ENCODE measurements at places on chromosomes 2 and 18.

- no peak for DNase-seq
These were observed 349.5 kb downstream of the IRS1 start for GRCh38 chr2:226450141-226450540.

- no peak for DNase-seq
These were observed 70.9 kb downstream of the AFF3 start for GRCh38 chr2:100071335-100072043.

DNA sequence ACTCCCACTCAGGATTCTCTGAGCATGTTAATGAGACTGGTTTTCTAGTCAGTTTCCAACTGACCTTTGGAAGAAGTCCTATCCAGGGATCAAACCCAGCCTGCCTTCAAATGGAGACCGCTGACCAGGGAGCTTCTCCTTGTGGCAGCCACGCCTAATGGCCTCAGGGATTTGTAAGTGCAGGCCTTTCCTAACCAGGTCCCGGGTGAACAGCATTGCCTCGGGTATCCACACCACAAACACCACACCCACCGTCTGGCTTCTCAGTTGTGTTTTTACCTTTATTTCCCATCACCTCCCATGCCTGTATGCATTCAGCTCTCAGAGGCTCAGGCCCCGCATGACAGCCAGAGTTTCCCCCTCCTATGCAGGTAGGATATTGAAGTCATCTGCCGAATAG is 406.3 kb upstream of the HS6ST1 start:
- DNase-seq, result no peak

DNA sequence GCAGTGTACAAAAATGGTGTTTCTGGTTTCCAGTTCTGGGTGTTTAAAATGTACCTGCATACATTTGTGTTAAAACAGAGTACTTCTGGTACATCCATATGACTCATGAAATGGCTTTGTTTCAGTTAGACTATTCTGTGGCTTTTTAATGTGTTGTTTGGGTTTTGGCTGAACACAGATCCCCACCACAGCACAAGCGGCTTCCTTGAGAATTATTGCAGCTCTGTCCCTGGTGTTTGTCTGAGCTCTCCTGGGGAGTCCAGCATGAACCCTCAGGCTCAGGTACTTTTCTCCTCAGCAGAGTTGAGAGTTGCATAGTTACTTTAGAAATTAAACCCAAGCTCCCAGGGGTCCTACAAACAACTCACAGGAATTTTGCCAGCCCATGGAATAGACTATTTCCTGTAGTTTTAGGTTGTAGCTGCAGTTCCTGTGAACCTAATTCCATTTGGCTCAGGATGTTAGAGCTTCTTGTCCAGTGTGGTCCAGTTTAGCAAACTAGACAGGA is 64.8 kb upstream of the EML6 start:
- no peak for DNase-seq

GRCh38 chr2:173354073-173354581 is 545 bp upstream of the CDCA7 start:
- DNase-seq, result no peak

DNA sequence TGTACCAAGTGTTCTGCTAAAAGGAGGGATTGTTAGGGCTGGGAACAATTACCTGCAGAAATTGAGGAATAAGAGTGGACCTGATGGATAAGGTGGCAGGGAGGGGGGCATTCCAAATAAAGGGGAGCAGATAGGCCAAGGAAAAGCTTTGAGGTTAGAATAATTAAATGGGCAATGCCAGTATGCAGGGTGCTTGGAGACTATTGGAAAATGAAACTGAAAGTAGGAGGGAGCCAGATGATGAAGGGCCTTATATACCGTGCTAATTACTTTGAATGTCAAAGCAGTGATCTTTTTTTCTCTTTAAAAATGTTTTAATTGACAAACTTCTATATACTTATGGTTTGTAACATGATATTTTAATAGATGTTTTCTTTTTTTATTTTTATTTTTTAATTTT is 42.9 kb downstream of the MMADHC start:
- no peak for DNase-seq

- no peak for DNase-seq
These were observed 289.4 kb downstream of the CMPK2 start for GRCh38 chr2:6576302-6576701.

GRCh38 chr18:76386071-76386470 is 109.0 kb downstream of the ZNF516 start:
- DNase-seq, result no peak

- no peak for DNase-seq
These were observed 8.4 kb downstream of the CASP10 start for GRCh38 chr2:201191132-201191875.

GRCh38 chr2:121667618-121668017 is 18.4 kb upstream of the CLASP1 start:
- DNase-seq, result no peak

GRCh38 chr2:215847718-215848117 is 165.6 kb downstream of the MREG start:
- no peak for DNase-seq

DNA sequence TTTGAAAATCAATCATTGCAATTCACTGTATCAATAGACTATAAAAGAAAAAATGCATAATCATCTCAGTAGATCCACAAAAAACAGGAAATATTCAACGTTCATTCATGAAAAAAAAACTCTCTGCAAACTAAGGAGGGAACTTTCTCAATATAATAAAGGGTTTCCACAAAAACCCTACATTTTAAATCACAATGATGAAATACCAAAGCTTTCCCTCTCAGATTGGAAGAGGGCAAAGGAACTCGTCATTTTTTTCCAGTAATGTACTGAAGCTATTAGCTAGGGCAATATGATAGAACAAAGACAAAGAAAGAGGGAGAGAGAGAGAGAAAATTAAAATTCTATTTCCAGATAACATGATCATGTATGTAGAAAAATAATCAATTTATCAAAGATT is 167.1 kb upstream of the RBMS1 start:
- no peak for DNase-seq

DNA sequence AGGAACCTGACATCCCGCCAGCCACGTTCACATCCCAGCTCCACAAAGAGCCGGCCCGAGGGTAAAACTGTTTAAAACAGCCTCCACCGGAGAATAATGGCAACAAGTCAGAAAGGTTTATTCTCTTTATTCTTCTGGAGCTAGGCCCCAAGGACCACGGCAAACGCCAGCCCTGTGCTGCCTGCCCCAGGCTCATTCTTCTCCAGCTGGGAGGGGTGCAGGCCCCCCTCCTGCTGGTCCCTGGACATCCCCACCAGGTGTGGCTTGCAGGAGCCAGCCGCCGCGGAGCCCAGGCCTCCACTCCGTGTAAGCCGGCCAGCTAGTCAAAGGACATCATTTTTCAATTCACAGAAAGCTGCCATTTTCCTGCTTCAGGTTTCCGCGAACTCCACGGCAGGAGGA is 65.8 kb upstream of the SALL3 start:
- no peak for DNase-seq

DNA sequence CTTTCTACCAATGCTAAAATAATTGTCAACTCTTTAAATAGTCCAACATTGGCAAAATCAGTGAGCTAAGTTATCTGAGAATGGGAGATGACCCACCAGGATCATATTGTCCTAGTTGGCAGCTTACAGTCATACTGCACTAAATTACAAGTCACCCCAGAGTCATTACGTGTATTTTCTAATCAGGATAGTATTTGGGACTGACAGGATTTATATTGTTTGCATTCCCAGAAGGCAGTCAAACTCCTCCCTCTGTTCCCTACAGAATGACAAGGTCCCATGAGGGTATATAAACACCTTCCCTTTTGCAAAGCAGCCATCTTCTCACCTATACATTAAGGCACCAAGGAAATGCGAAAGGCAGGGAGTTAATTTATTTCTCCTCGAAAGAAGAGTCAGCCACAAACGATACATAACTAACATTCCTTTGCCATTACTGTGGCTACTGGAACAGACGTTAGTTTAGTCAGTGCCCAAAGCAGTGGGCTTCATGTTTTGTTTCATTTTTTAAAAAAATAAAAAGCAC is 125.3 kb downstream of the ANTXR1 start:
- no peak for DNase-seq

- DNase-seq, result no peak
These were observed 100.7 kb downstream of the SPIRE1 start for GRCh38 chr18:12556946-12557806.

DNA sequence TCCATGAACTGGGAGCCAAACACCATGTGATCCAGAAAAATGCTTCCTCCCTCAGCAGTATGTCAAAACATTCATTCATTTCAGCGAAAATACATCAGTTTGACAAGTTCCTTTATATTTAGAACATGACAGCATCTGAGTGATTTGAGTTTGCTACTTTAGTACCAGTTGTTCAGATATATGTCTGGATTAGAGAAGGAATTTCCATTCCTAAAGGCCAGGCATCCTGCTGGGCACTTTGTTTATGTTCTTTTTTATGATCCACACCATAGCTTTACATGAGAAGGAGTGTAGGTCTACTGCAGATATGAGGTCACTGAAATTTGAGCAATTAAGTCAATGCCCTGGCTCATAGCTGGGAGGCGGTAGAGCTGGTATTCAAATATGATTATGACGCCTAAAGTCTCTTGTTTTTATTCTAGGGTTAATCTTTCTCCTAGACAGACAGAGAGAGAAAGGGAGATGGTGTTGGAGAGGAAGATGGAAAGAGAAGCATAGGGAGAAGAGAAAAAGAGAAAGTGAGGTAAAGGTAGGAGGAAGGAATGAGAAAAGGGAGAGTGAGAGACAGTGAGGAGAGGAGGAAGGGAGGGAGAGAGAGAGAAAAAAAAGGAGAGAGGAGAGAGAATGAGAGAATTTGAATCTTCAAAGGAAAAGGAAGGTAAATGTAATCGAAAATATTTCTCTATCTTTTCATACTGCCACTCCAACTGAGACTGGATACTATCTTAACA is 839.5 kb upstream of the FANCL start:
- no peak for DNase-seq

DNA sequence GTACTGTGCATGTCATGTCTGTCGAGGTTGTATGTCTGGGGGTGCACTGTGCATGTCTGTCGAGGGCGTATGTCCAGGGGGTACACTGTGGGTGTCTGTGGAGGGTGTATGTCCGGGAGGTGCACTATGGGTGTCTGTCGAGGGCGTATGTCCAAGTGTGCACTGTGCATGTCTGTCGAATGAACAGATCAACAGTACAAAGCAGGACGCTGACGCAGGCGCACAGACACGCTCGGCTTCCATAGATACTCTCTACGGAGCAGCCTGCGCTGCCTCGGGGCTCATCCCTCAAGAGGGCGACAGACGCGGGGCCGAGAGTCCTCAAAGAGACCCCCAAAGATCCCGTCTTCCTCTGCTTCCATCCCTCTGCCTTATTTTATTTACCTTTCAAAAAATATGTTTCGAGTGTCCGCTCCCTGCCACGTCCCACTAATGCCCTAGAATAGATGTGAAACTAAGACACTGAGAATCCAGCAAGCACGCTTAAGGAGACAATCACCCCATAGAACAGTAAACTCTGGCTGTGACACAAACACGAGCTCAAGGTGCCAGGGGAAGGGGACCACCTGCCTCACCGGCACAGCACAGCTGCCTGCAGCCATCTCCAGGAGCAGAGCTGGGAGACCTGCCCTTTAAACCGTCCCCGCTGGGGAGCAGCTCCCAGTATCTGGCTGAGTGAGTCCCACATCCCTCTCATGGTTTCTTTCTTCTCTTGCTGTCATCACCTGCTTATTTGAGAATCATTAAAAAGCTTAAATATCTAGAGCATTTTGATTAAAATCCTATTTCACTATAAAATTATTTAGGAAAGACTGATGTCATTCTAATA is 250.5 kb upstream of the MYT1L start:
- DNase-seq, result no peak

GRCh38 chr18:34031810-34032209 is 192.9 kb downstream of the NOL4 start:
- no peak for DNase-seq

DNA sequence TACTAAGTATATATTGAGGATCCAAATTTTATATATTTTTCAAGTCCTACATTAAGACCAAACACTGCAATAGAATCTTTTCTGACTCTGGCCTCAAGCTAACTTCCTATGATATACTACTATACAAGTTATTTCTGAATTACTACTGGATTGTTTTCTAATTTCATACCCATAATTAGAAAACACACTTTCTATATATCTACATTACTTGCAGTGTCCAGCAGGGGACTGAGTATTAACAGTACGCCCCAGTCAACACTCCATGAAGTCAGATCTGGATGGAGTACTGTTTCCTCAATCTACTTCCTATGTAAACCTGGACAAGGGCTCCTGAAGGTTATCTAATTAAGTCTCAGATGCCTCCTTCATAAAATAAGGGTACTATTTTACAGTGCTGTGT is 26.5 kb downstream of the RMP24 start:
- DNase-seq, result no peak

GRCh38 chr2:65256054-65256453 is 28.4 kb downstream of the ACTR2 start:
- DNase-seq, result no peak

GRCh38 chr2:168851674-168852320 is 38.4 kb downstream of the SPC25 start:
- no peak for DNase-seq

DNA sequence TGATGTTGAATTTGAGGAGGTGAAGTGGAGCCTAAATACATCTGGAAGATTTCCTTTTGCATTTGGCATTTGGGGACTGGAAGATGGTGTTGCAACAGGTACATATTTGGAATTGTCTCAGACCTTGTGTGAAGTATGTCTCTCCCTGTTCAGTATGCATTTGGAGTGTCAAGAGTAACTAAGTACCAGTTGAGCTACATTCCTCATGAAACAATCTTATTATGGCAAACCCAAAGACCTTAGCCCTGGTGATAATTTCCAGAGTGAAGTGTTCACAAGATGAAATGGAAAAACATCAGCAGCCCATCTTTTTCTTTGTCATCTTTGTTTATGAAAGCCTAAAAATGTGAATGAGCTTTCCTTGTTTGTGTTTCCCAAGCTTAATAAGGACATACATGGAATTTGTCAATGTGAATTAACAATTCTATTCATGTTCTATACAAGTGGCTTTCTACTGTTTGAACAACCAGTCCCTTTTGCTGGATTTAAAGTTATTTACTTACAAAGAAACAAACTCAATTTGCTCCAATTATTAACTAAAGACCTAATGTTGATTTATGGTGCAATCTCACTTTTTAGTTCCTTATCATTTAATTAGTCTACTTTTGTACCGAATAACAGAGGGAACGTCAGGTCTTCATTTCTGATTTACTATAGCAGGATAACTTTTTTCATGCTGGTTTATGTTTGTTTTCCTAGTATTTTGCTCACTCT is 42.1 kb upstream of the PPP1R1C start:
- no peak for DNase-seq
